ENCODE measurements at places on chromosomes 7 and 10.

- peak; percentile 99 for DNase-seq
Observed at GRCh38 chr10:33273295-33274002, 61.0 kb downstream of the NRP1 start.

GRCh38 chr7:46932306-46932675 lies 649.6 kb downstream of the TNS3 start:
- no peak for DNase-seq

DNA sequence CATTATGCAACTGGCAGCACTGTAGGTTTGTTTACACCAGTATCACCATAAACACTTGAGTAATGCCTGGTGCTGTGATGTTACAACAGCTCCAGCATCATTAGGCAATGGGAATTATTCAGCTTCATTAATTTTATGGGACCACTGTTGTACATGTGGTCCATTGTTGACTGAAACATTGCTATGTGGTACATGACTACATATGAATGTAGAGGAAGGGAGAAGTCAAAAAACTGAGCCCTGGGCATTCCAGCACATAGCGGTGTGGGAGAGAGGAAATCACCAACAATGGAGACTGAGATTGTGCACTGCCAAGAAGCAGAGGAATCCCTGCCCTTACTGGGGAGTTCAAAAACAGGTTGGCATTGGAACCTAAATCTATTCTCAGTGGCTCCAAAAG lies 89.0 kb downstream of the TRIM24 start:
- no peak for DNase-seq

- DNase-seq = no peak
Observed at GRCh38 chr7:81680120-81680519, 89.7 kb downstream of the HGF start.

- no peak for DNase-seq
Observed at GRCh38 chr10:81109200-81109752, 571.6 kb downstream of the SH2D4B start.

DNA sequence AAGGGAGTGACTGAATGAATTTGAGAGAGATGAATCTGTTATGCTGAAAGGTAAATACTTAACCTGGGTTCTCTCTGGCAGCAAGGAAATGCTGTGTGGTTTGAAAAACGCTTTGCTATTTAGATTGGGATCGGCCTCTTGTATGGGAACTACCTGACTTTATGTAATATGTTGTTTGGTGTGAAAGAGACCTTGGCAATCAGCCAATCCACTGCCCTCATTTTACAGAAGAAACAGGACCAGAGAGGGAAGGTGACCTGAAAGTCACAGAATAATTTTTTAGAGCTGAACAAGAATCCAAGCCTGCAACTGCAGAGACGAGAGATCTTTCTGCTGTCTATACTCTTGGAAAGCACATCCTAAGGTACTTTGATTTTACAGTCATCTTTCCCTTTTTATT lies 1.0 kb downstream of the BUD31 start:
- no peak for DNase-seq

DNA sequence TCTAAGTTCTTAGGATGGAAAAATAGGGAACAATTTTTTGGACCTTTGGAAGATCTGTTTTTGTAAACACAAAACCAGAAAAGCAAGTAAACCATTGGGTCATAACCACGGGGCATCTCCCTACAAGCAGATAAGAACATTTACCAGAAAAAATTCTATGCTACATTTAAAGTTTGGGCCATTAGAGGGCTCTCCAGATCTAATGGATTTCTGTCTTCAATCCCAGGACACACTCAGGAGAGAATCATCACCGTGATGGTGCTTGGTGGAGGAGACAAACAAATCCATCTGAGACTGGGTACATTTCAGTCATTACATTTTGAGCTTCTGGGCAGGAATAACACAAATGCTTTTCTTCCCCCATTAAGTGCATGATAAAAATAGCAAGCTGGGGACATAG lies 178.4 kb upstream of the TARP start:
- peak; percentile 29 for DNase-seq

DNA sequence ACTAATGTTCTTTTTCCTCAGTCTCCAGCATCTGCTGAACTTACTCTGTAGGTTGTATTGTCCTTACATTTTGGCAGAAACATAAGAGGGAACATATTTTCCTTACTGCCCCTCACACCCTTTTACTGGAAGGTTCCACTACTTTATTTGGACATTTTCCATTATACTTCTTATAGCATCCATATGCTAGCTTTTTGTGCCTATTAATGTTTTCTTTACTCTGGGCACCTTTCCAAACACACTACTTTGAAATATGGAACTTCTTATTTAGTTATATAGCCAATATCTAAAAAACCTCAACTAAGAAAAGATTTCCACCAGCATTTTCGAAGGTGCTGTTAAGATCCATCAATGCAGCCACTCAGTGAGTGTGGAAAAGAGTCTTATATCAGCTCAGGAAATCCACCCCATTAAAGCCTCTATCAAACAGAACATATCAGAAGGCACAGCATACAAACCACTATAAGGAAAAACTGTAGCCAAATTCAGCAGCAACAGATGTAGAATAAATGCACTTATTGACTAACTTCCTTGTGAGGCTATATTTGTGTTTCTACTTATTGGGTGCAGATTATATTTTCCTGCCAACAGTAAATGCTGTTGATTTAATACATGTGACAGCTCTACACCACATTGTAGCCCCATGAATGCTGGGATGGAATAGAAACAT lies 272.5 kb upstream of the SEMA3E start:
- no peak for DNase-seq

GRCh38 chr7:8254215-8254614 lies 7.8 kb downstream of the ICA1 start:
- no peak for DNase-seq

DNA sequence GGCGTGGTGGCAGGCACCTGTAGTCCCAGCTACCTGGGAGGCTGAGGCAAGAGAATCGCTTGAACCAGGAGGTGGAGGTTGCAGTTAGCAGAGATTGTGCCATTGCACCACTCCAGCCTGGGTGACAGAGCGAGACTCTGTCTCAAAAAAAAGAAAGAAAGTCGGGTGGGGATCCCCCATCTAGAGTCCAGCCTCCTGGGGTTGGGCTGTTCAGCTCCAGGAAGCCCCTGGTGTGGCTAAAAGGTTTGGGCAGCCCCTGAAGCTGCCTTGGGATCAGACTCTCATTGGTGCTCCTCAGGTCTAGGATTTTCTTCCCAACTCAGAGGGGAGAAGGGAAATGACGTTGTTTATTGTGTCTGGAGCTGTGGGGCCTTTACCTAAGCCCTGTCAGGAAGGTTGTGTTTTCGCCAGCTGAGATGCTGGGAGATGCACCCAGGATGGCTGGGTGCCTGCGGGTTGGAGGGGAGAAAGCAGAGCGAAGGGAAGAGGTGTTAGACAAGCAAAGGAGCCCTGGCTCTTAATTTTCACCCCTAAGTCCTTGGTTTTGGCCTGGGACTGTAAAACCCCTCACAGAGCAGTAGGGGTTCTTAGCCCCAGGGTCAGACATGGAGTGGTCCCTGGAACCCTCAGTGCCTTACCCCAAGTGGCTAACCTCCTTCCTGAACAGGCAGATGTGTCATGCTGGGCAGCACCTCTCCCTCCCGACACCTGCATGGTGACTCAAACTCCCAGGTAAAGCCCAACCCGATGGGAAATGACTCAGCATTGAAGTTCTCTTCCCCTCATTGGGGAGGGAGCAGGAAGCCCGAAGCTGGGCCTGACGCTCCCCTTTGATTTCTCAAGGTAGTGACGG lies 21.1 kb downstream of the PLAU start:
- no peak for DNase-seq

DNA sequence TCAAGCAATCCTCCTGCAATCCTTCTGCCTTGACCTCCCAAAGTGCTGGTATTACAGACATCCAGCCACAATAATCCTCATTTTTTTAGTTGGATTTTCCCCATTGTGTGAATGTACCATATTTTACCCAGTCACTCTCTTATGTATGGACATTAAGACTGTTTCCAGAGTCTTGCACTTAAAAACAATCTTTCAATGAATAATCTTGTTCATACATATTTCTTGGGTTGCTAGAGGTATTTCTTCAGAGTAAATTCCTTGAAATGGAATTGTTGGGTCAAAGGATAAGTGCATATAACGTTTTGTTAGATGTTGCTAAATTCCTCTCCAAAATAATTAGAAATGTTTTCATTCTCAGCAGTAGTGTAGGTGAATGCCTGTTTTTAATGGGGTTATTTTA lies 283.1 kb upstream of the KAT6B start:
- no peak for DNase-seq

DNA sequence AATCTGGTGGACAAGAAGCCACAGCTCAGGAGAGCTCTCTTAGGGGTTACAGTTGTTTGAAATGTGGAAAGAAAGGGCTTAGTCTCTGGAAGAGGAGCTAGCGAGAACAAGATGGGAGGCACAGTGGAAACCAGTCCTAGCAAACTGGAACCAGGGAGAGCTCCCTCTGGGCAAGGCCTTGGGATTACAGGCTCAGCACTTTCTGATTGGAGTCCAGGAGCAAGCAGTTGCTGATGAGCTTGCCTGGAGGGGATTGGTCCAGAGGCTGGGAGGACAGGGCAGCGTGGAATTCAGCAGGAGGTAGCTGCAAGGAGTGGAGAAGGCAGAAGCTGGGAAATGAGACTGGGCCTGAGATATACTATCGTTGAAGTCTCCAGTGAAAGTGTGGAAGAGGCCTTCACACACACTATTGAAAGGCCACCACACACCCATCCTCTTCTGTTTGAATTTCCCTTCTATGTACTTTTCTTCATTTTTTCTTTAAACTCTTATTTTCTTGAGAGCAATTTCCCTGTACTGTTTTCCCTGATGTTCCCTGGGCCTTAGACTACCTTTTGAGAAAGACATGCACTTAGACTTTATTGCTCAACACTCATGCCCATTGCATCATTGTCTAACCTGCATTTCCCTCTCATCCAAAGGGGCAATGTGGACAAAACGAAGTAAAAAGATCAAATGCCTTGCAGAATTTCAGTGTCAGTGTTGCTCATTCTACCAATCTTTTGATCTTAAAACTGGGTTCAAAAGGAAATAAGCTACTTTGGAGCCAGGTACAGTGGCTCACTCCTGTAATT lies 57.8 kb upstream of the LANCL2 start:
- DNase-seq = no peak

- no peak for DNase-seq
Observed at GRCh38 chr7:142414135-142414534, 156.3 kb upstream of the PRSS58 start.

GRCh38 chr10:119832951-119833350 lies 39.7 kb downstream of the MCMBP start:
- DNase-seq = no peak

DNA sequence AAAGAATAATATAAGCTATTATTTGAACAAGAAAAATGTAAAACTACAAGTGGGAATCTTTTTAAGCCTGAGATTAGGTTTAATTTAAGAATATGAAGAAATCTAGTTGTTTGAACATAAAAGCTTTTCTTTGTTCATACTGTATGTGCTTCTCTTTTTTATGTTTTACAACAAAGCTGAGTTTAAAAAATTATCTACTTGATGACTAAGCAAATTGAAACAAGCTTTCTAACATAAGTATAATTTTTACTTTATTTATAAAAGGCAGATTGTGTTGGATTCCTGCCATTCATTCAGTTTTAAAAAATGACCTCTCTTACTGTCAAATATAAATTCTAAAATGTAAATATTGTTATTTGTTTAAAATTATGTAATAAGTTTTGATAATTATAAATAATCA lies 958.2 kb downstream of the DNAJB9 start:
- DNase-seq = no peak

DNA sequence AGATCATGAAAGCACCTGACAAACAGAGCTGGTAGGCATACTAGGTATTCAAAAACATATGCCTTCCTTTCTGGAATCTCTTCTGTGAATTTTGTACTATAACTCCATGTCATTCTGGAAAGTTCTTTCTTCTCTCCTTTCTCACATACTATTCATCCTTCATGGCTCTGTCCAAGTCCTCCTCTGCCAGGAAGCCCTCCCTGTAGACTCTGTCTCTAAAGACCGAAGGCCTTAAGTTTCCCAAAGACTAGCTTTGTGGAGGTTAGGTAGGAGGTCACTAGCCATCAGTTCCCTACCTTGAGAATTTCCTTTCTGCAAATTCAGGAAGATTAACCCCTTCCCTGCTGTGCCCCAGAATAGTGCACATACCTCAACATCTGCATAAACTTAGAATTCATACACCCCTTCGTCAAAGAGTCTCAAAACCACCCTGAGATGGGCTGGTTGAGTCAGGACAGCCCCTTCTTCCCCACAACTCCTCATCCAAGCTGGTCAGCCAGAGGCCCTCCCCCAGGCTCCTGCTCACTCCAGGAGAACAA lies 20.6 kb downstream of the SORBS1 start:
- DNase-seq = no peak

DNA sequence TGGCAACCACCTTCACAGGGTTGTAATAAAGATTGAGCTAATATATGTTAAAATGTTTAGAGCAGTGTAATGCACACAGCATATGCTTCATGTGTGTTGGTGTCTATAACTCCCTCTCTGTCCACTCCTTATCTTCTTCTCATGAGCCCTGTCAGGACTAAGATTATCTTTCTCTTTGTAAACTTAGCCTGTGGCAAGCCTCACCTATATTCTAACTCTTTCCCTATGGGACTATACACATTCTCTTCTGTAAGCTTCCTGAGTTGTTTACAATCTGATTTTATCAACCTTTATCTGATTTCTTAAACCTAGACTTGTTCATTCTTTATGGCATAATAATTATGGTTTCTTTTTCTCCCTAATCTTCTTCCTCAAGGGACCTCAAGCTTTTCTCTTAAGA lies 2.4 kb upstream of the PIP start:
- DNase-seq = no peak

DNA sequence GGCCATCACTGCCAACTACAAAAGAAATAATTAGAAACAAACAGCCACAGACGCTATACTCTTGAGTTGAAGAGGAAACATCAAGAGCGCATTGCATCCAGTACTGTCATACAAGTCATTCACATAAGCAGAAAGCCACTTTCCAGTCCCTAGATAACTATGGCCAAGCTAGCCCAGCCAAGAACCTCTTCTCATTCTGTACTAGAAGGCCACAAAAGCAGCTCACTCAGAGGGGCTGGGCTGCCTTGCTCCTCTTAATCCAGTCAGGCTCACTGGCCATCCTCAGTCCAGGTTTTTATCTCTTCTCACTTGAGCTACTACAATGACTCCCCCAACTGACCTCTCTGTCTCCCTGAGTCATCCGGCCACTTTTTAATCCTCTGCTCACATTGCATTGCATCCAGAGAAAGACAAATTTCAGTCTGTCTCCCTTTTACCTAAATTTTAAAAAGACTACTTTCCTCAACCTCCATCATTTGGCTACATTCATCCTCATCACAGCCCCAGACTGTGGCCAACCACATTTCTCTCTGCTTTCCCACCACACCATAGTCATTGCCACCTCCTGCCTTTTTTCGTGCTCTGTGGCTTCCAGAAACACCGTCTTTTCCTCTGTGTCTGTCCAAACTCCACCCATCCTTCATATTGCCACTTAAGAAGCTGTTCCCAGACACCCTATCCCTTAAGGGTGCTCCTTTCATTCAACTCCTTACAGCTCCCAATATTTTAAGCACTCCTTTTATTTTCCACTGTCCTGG lies 25.0 kb downstream of the PPP1R3C start:
- no peak for DNase-seq
